Inflammatory macrophage treated with lipopolysaccharide for 4 hours (primary cell): ENCODE measurements at places on chromosomes 2 and 18.

DNA sequence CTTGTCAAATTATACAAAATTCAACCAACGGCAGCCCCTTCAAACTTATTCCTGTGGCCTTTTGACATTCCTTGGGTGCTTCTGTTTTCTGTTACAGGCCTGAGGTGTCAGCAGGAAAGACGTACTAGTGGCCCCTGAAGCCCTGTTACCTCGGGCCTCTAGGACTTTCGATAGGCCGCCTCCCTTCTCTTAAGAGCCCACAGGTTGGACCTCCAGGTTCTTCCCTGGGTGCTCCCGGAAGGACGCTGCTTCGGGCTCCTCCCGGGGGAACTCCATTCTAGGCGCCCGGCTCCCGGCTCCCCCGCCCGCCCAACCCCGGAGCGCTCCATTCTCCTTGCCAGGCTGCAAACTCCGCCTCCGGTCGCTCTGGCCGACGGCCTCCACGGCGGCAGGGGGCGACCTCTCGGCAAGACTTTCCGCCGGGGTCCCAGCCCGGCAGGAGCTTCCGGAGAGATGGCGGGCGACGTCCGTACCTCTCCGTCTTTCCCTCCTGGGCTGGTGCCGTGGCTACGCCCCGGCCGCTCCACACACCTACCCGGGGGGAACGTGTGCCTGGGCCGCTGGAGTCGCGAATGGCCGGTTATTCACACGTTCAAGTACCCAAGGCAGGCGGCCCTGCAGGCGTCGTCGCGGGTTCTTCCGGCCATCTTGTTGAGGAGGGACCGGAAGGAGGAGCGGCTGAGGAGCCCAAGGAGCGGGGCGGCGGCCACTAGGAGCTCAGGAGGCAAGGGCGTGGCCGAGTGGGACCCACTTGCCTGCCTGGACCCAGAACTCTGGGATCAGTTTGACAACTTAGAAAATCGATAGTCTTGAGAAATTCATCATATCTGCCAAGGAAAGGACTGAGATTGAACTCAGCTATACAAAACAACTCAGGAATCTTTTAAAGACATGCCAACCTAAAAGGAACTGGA lies 27.5 kb downstream of the BOLA3 start:
- peak; percentile 88 for DNase-seq

GRCh38 chr18:23902396-23902795 lies 112.2 kb upstream of the TTC39C start:
- no peak for DNase-seq

DNA sequence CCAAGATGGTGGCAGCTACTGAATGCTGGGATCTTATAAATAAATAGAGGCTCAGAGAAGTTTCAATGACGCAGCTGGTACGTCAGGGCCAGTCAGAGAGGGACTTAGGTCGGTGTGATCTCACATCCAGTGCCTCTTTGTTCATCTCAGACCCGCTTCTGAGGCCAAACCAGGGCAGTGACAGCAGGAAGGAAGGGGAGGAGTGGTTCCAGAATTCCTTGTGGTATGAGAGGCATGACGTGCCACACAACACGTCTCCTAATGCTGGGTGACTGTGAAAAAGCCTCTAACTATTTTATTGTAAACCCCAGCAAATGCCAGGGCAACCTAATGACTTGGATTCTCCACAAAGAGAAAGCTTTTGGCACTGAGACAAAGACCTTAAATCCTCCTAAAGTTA lies 423.3 kb downstream of the LPIN1 start:
- peak; percentile 94 for DNase-seq

DNA sequence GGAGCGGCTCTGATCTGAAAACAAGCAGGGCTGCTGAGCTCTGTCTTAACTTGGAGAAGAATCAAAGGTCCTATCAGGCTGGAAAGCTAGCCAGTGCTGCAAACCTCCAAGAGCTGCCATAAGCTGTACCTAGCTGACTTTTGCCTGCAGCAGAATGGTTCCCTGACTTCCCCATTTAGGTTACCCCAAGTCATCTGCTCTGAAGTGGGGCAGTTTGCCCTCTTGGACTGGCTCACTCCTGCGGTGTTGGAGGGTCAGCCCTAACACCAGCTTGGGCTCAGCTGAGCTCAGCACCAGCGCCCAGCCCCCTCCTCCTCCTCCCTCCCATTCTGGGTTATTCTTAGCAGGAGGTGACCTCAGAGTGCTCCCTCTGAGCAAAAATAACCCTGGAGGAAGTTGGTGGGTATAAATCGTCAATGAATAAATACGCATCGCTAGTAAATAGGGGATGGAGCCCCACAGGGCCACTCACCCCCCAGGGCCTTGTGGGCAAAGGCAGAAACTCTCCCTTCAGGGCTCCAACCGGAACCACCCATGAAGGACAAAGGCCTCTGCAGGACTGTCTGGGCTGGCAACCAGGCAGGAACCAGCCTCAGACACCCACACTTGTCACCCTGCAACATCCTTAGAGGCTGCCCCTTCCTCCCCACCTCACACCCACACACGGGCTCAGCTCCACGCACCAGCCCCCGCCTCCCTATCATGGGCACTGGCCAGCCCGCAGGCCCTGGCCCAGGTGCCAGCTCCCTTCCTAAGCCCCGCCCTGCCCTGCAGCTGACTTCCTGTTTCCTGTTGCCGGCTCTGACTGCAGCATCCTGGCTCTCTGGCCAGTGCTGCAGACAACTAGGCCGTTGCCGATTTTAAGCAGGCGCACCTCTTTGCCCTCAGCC lies 46.9 kb downstream of the DNMT3A start:
- peak; percentile 64 for DNase-seq

DNA sequence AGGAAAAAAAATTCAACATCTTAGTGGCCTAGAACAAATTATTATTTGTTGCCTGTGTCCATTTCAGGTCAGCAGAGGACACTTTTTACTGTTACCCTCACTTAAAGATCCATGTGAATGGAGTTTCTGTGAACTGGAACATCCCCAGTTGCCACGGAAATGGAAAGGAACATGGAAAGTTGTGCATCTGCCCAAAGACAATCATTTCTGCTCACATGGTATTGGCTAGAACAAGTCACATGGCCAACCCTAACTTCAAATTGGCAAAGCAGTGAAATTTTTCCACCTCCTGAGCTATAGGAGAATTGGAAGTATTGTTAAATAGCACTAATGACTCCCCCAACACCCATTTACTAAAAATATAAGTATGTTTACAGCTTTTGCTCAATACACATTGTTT lies 71.2 kb upstream of the CCBE1 start:
- no peak for DNase-seq

DNA sequence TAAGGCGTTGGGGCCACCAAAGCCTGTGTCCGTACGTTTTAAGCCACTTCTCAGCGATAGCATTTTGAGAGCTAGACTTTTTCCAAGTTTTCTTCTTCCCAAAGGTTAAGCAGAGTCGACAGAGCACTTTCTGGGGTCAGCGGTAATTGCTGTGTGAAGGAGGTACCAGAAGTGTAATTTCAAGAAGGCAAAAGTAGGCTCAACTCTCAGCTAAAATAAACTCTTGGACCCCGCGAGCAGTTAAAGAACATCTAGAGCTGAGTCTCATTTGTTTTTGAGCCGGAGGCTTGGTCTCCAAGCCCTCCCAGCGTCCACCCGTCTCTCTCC lies 1.9 kb upstream of the PAX3 start:
- no peak for DNase-seq

DNA sequence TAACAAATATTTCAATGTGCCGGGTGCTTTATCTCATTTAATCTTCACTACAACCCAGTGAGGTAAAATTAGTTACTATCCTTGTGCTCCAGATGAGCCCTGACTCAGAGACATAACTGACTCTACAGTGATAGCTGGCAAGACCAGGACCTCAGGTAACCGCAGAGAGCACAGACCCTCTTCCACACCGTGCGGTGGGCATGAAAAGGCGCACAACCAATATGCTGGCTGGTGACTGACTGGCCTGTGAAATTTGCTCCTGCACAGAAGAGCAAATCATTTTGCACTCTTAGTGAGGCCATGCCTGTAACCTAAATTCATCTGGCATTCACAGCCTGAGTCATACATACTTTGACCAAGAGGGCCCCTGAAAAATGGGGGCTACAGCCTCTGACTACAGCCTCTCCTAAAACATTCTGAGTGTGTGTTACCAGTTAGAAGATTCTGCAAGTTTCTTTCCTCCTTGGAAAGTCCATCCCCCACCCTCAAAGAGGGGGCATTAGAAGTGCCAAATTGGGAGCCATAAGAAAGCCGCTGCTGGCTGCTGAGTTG lies 22.4 kb upstream of the MSGN1 start:
- no peak for DNase-seq

DNA sequence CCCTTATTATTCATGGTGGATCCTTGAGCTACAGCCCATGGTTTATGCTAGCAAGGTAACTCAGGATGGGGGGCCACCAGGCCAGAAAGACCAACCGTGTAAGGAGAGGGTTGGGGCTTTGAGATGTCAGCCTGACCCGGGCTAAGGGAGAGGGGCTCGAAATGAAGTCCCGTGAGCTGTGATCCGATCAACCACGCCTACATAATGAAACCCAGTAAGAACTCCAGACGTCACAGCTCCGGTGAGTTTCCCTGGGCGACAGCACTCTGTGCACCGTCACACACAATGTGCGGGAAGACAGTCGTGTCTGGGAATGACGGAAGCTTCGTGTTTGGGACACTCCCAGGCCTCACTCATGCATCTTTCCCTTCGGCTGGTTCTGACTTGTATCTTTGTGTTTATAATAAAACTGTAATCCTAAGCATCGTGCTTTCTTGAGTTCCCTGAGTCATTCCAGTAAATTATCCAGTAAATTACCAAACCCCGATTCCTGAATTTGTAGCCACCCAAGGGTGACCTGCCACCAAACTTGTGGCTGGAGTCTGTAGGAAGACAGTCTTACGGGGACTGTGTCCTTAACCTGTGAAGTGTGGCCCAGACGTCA lies 44.2 kb downstream of the CYP27C1 start:
- no peak for DNase-seq
